CD4-positive, alpha-beta T cell treated with Interleukin-2 at 100 ng/mL for 4 hours (primary cell): ENCODE measurements at places on chromosomes 7 and 10.

DNA sequence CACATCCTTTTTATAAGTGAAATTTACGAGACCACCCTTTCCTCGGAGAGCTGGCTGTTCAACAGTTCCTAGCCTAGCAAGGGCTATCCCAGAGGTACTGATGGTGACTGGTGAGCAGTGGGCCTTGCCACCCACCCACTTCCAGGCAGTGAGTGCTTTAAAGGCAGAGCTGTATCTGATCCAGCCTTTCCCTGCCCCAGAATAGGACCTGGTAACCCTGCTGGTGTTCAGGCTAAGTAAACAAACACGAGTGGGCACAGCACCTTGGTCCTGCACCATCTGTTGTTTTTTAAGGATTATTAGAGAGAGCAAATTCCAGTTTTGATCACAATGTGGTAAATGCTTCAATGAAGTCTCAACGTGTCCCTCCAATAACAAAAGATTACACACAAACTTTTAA is 75.7 kb downstream of the COBL start:
- DNase-seq: no peak

- no peak for DNase-seq
Measured at GRCh38 chr10:18079665-18080295, 60.4 kb upstream of the CACNB2 start.

DNA sequence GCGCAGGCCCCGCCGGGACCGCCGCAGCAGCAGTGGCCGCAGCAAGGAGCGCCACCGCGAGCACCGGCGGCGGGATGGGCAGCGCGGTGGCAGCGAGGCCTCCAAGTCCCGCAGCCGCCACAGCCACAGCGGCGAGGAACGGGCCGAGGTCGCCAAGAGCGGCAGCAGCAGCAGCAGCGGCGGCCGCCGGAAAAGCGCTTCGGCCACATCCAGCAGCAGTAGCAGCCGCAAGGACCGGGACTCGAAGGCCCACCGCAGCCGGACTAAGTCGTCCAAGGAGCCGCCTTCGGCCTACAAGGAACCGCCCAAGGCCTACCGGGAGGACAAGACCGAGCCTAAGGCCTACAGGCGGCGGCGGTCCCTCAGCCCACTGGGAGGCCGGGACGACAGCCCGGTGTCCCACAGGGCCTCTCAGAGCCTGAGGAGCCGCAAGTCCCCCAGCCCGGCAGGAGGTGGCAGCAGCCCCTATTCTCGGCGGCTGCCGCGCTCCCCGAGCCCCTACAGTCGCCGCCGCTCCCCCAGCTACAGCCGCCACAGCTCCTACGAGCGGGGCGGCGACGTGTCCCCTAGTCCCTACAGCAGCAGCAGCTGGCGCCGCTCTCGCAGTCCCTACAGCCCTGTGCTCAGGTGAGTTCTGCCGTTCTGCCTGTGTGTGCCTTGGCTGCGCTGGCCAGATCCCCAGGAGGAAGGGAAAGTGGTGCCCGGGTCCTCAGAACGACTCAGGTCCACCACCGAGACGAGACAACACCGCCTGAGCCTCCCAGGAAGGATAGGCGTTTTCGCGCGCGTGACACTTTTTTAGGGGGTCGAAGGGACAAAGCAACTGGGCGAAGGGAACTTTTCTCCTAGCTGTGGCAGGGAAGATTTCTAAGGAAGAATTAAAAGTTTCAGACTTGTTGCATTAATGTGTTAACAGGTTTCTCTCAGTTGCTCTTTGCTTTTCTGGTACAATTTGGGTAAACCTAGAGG is 1.5 kb downstream of the CDK13 start:
- DNase-seq: peak; percentile 67

- no peak for DNase-seq
Measured at GRCh38 chr7:114875186-114875585, 46.7 kb upstream of the MDFIC start.

DNA sequence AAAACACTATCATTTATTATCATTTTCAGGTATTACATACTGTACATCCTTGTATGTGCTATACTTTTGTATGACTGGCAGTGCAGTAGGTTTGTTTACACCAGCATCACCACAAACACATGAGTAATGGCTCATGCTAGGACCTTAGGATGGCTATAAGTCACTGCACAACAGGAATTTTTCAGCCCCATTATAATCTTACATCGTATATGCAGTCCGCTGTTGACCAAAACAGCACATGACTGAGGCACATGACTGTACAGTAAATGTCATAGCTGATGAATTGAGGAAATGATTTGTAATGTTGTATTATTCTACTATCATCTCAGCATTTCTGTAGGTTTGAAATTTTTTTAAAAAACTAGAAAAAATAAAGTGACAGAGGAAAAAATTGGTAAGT is 38.6 kb downstream of the BPGM start:
- no peak for DNase-seq

DNA sequence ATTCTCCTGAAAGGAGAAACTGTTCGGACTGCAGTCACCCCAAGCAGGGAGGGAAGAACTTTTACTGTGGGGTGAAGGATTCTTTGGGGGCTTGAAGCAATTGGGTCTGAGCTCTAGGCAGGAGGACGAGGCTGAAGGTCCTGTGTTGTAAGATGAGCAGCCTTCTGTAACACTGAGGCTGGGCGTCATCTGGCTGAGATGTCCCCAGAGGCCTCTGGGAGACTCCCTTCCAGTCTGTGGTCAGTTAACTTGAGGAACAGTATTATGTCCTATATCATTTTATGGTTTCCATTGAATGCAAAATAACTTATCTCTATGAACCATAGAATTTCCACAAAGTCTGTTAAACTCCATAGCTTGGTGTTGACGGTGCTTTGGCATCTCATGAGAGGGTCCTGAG is 26.3 kb downstream of the FIGNL1 start:
- no peak for DNase-seq

DNA sequence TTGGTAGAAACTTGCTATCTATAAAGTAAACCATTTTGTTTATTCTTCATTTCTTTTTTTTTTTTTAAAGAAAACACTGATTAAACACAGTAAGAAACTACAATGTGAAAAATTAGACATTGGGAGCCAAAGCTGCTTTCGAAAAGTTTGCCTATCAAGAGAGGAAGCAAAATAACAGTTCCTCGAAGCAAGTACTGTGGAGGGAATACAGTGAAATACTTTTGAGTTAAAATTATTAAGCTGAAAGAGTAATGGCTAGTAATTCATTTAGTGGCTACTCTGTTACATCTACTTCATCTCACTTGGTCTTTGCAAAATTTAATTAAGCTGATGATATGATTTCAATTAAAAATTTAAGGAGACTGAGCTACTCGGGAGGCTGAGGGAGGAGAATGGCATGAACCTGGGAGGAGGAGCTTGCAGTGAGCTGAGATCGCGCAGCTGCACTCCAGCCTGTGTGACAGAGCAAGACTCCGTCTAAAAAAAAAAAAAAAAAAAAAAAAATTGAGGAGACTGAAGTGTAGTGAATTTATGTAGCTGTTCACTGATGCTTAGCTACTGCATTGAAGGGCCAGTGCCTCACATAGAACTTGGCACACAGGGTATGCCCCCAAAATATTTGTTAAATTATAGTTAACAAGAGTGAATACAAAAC is 982.1 kb upstream of the MBL2 start:
- DNase-seq: no peak

DNA sequence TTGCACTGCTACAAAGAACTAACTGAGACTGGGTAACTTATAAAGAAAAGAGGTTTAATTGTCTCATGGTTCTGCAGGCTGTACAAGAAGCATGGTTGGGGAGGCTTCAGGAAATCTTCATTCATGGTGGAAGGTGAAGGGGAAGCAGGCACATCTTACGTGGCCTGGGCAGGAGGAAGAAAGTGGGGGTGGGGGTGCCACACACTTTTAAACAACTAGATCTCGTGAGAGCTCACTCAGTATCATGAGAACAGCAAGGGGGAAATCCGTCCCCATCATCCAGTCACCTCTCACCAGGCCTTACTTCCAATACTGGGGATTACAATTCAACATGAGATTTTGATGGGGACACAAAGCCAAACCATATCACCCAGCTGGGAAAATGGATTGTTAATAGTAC is 281.7 kb downstream of the AUTS2 start:
- DNase-seq: no peak

DNA sequence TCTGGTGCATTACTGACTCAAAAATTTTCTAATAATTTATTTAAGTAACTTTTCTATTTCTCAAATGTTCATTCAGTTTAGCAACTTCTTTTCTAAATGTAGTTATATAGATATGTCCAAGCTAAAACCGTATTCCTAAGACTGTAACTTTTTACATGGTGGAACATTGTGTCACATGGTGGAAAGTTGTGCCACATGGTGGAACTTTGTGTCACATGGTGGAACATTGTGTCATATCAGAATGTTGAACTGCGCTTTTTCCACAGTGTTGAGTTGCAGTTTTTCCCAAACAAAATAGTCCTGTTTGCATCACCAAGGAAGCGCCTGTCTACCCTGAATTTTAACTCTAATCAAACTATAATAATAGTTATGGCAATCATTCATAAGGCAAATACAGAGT is 109.3 kb downstream of the ANKRD30A start:
- no peak for DNase-seq

- DNase-seq: no peak
Measured at GRCh38 chr10:114956466-114956865, 18.5 kb downstream of the TRUB1 start.

DNA sequence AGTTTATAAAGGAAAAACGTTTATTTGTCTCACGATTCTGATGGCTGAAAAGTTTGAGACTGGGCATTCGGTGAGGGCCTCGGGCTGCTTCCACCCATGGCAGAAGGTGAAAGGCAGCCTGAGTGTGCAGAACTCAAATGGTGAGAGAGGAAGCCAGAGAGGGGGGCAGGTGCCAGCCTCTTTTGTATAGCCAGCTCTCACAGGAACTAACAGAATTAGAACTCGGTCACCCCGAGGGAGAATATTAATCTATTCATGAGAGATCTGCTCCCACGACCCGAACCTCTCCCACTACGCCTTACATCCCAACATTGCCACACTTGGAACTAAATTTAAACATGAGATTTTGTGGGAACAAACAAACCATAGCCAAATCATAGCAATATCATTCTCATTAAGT is 112.6 kb downstream of the ZPBP start:
- DNase-seq: no peak

DNA sequence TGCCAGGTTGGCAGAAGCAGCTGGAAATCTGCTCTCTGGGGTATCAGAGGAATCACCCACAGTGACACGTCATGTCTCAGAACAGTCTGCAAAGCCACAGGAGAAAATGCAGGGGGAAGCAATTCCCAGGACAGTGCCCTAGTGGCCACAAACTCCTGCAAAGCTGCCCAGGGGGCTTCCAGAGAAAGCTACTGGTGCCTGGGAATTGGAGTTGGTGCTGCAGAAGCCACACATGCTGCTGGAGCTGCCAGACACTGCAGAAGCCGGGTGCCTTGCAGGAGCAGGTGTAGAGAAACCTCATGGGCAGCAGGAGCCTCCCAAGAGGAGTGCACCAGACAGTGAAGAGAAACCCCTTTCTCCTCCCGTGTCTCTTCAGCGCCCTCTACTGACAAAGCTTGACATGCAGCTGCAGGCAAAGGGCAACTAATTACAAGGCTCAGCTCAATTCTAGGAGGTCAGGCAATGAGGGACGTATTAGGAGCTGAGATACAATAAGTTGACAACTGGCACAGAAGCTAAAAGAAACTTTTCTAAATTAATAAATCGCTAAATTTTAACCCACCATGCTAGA is 30.2 kb upstream of the NUB1 start:
- DNase-seq: no peak

- no peak for DNase-seq
Measured at GRCh38 chr10:17712717-17713471, 39.1 kb upstream of the TMEM236 start.

- no peak for DNase-seq
Measured at GRCh38 chr10:118473305-118473960, 122.0 kb downstream of the PRLHR start.

- DNase-seq: no peak
Measured at GRCh38 chr7:21580073-21580521, 37.3 kb downstream of the DNAH11 start.

DNA sequence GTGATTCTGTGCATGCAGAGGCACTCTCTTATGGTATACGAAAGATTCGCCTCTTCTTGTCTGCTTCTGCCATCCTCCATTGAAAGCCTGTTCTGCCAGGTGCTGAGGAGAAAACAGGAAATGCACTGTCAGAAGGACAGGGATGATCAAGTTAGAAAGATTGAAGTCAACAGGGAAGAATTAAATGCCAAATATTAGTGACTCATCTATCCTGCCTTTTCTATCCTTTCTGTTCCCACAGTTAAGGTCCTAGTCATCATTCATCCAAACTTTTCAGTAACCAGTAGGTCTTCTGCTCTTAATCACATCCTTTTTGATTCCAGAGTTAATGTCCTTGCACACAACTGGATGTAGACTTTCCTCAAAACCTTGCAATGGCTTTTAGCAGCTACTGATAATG is 4.8 kb upstream of the ZNF783 start:
- no peak for DNase-seq

- peak; percentile 73 for DNase-seq
Measured at GRCh38 chr7:143408686-143409561, at the start of gene EPHA1. EPHA1 (minus strand) TSS chr7:143408856; CDS start chr7:143408805, 51 bp downstream.
